ENCODE measurements at places on chromosomes 6 and 20.

DNA sequence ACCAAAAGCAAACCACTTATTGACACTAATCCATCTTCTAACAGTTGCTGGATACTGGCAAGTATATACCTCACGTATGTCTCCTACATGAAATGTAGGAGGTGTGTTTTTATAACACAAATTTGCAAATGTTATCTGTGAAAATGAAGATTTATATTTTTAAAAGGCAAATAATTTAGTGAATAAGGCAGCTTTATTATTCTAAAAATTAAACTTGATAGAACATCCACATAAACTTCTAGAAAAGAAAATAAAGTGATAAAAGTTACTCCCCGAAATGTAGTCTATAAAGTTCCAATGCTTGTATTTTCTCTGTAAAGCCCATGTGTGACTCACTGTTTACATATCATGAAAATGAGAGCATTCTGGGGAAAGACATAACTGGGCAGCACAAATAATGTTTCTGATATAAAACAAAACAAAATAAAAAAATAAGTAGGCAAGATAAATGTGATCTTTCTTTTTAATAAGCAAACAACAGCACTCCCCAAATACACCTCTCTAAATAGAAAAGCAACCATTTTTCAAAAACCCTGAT is 84.4 kb downstream of the MAP7 start:
- no peak for DNase-seq

DNA sequence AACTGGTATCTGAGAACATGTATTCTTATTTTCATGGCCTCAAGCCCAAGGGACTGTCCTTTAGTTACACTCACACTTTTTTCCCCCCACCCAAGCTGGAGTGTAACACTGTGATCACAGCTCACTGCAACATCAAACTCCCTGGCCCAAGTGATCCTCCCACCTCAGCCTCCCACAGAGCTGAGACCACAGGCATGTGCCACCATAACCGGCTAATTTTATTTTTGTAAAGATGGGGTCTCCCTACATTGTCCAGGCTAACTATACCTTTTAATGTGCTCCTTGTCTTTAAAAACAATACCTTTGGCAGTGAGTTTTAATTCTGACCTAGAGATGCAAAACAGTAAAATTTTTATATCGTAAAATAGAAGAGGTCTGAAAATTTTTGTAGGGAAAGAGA is 48.2 kb upstream of the FAM83C start:
- DNase-seq: no peak

GRCh38 chr6:8539453-8539852 is 104.1 kb upstream of the SLC35B3 start:
- DNase-seq: peak; percentile 5

DNA sequence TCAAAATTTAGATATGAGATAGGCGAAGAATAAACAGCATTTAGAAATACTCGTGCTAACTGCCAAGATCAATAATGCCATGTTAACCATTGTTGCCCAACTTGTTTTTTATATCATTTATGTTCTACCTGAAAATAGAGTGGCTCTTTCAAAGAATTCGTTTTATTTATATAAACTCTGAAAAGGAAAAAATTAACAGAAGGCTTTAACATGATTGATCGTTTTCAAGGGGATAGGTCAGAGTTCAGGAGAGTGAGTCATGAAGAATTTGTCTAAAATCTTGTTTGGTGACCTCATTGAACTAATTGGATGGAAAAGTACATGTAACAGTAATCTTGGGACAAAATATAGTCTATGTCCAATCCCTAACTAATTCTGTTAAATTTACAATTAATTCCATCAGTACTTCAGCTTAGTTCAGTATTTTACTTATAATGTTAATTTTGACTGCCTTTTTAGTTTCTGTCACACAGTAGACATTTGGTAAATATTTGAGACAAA is 11.1 kb upstream of the ELOVL2 start:
- no peak for DNase-seq

DNA sequence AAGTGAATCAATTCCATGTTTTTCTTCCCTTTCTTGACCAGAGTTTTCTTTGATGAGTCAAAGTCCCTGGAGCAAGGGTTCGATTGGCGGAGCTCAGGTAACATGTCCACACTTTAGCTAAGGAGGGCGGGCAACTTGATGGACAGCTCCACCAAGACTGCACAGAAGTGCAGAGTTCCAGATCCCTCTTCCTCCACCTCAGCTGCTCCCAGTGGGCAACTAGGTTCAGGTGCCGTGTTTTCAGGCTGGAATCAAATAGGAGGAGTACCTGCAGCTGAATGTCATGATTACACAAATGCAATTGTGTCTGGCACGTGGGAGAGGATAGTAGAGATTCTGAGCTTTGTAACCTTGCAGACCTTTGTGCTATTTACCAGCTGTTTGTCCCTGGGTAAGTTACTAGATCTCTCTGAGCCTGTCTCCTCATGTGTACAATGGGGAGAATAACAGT is 1.9 kb upstream of the ELMO2 start:
- DNase-seq: no peak

DNA sequence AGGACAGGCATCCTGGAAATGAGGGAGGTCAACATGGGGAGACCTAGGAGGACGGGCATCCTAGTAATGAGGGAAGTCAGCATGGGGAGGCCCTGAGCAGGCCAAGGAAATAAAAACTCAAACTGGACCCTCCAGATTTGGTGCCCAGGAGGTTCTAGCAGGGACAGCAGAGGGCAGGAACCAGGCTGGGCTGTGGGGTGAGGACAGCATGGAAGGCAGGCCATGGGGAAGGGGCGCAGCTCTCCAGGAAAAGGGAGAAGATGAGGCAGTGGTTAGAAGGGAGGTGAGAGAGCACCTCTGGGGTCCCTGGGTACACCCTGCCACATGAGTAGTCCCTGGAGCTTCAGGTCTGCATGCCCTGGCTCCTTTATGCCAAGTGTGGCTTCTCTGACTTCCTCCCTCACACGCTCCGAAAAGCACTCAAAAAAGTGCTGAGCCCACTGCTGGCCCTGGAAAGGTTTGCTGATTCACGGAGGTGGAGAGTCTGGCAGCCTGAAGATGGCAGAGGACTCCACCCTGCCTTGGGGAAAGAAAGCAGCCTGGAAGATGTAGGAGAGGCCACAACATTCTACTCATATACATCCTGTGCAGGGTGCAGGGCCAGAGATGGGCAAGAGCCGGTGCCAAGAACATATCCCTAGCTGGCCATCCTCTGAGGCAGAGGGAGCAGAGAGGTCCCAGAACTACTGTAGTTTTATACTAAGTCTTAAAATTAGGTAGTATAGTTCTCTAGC is 154.9 kb downstream of the MRPL14 start:
- DNase-seq: no peak

DNA sequence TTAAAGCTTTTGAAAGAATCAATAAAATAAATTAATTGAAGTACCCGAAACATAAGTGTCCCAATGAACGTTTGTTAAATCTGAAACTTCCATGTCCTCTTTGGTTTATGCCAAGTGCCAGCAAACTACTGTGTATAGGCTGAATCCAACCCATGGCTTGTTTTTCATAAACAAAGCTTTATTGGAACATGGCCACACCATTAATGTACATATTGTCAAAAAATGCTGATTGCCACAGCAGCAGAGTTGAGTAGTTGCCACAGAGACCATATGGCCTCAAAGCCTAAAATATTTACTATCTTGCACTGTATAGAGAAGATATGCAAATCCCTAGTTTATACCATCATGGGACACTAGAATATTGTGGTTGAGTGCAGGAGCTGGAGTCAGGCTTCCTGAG is 406.1 kb downstream of the MAFB start:
- no peak for DNase-seq

DNA sequence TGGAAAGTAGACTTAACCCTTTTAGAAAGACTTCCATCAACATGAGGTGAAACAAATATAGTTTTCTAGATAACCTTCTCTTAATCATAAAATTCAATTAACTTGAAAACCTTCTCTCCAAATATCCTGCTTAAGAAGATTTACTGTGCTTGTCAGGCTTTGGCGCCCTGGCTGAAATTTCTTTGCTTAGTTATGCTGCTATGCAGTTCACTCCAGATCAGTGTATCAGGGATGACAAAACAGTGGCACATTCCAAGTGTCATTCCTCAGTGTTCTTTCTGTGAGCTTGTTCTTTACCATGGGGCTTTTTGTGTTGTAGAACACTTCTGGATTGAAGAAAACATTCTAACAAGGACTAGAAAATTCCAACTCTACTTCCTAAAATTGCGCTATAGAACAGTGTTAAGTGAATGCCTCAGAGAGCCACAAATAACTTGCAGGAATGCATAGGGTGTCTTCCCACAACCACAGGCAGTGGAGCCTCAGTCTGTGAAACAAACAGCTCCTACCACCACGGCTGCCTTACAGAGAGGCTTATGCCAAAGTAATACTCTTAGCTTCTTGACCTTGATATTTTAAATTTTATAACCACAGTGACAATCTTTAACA is 443.6 kb downstream of the CDC5L start:
- DNase-seq: no peak

DNA sequence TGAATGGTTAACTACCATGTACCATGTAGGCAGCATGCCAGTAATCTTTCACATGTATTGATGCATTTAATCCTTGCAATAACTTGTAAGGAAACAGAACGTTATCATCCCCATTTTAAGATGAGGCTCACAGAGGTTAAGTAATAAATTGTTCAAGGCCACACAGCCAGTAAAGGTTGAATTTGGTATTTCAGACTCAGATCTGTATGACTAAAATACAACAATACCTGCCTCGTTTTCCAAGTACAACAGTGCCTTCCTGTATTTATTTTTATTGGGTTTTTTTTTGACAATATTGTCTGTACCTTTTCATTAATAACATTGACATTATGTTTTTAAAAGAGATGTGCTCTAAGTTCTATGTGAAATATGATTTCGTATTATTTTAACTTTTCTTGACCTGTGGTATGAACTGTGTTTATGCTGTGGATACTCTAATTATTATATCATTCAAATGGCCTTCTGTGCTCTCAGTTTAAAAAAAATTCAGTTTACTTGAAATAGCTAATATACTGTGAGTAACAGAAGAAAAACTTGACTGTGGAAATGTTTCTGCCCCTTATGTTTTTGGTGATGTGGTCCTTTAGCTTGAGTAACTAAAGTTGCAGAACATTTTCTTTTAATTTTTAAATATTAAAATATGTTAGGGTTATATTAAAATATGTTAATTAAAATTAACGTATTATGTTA is 39.7 kb downstream of the XRN2 start:
- no peak for DNase-seq

DNA sequence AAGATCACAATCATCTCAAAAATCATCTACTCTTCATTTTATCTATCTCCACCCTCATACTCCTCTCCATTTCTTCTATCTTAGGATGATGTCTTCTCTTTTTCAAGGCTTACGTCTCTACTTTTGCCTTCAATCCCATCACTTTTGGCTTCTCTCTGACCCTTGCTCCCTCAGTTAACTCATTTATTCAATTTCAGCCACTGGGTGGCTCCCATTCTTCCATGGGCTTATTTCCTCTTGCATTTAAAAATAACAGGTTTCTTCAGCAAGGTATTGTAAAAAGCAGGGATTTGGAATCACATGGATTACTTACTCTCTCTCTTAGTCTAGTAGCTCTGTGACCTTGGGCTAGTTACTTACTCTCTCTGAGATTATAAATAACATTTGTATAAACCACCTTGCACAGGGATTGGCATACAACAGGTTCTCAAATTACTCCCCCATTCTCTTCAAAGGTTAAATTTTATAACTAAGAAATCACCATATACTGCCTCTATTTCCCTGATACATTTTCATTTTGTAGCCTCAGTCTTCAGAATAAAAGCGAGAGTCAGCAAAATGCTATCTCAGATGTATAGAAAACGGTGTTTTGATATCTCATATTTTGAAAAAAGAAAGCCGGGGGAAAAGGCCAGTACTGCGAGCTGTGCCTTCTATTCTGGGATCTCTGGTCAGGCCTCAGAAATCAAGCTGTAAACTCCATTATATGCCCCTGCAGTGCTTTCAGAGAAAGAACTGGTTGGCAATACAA is 5.5 kb downstream of the ZSCAN12 start:
- no peak for DNase-seq

DNA sequence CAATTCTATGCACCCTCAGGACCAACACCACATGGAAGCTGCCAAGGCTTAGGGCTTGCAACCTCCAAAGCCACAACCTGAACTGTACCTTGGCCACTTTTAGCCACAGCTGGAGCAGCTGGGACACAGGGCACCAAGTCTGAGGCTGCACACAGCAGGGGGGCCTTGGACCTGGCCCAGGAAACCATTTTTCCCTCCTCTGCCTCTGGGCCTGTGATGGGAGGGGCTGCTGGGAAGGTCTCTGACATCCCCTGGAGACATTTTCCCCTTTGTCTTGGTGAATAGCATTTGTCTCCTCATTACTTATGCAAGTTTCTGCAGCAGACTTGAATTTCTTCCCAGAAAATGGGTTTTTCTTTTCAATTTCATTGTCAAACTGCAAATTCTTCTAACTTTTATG is 13.0 kb downstream of the TPBG start:
- no peak for DNase-seq

DNA sequence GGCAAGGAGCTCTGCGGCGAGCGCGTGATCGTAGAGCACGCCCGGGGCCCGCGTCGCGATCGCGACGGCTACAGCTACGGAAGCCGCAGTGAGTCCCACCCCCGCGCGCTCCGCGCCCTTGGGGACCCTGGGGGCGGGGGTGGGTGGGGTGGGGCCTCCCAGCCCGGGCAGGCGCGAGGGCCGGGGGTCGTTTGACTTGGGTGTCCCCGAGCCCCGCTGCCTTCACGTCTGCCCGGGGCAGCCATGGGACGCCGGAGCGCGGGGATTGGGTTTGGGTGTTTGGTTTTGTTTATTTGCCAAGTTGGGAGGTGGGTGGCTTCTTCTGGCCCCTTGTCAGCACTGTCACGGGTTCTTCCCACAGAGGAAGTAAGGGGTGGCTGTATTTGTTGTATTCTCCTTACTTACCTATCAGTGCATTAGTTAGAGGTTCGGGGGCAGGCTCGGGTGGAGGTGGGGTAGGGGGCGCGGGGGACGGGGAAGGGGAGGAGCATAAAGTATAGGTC is 777 bp downstream of the SRSF6 start:
- no peak for DNase-seq

- no peak for DNase-seq
Measured at GRCh38 chr6:117512056-117512828, 29.8 kb downstream of the DCBLD1 start.

DNA sequence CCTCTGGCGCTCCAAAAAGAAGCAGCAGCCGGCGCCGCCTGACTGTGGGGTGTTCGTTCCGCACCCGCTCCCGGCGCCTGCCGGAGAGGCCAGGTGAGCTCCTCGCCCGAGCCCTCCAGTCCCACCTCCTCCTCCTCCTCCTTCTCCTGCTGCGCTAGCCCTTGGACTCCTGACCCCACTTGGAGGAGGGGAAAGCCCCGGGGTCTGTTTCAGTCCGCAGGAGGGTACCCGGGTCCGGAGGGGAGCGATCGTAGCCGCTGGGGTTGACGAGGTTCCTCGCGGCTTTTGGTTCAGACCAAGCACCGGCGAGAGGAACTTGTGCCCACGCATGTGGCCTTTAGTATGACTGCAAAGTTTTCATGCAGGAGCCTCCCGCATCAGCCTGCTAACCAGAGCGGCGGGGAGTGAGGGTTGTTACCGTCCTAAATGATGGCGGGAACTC is 493 bp downstream of the CRYBG1 start:
- DNase-seq: peak; percentile 25

GRCh38 chr6:91088976-91089375 is 502.1 kb upstream of the MAP3K7 start:
- no peak for DNase-seq

- DNase-seq: no peak
Measured at GRCh38 chr6:27617700-27618689, 145.1 kb upstream of the ZNF184 start.

Data from germinal center (tissue), 1 donor.